Hypothalamus (tissue), 51 donors: ENCODE measurements at places on chromosomes 7 and 10.

DNA sequence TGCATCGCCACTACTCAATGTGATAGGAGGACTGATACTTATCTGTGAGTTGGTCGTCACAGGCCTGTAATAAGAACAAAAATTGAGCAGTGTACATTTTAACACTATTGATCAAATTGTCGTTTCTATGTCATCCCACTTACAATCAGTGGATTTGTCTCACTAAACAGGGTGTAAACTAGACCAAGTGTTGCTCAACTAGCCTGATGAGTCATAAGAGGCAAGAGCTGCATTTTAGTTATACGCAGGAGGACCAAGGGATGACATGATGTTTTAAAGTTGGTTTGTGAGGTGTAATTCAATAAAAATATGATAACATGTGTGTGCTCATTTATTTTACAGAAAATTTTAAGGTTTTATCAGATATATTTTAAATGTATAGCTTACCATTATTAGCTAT, 1239.2 kb downstream of the REEP3 start:
- DNase-seq = no peak

- no peak for DNase-seq
Measured at GRCh38 chr7:54129035-54129434, 413.1 kb upstream of the VSTM2A start.

- no peak for DNase-seq
Measured at GRCh38 chr7:128421384-128421783, 11.6 kb upstream of the IMPDH1 start.

DNA sequence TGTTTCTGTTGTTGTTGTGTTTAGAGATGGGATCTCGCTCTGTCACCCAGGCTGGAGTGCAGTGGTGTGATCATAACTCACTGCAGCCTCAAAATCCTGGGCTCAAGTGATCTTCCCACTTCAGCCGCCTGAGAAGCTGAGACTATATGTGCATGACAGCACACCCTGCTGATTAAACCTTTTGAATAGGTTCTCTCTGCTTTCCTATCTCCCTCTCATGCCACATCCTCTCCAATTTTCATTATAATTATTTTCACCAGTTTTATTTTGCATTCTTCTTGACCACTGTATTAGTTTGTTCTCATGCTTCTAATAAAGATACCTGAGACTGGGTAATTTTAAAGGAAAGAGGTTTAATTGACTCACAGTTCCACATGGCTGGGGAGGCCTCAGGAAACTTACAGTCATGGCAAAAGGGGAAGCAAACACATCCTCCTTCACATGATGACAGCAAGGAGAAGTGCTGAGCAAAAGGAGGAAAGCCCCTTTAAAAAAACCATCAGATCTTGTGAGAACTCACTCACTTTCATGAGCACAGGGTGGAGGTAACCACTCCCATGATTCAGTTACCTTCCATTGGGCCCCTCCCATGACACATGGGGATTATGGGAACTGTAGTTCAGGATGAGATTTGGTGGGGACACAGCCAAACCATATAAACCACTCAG, 12.9 kb downstream of the AGK start:
- no peak for DNase-seq

DNA sequence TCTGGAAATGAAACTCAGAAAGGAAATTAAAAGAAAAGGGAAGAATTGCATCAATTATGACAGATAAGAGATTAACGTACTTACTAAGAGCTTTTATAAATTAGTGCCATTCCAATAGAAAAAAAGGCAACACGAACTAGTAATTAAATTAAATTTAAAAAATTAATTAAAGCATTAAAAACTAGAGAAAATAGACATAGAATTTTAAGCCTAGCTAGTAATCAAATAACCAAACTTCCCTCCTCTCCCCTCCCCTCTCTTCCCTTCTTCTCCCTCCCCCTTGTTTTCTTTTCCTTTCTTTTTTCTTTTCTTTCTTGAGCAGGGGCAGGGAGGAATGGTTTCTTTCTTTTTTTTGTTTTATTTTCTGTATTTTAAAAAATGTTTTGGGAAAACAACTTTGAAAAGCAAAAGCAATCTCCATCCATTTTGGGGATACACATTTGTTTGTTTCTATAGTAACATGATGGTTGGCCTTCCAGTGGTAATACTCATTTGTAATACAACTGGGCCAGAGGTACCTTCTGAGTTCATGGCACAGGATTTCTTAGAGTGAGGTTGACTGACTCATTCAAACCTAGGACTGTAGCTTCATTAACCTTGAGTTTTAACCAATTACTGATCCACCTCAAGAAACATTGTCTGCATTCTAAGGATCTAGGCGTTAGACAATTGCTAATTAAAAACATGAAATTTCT, 132.6 kb downstream of the ST7 start:
- DNase-seq = no peak

DNA sequence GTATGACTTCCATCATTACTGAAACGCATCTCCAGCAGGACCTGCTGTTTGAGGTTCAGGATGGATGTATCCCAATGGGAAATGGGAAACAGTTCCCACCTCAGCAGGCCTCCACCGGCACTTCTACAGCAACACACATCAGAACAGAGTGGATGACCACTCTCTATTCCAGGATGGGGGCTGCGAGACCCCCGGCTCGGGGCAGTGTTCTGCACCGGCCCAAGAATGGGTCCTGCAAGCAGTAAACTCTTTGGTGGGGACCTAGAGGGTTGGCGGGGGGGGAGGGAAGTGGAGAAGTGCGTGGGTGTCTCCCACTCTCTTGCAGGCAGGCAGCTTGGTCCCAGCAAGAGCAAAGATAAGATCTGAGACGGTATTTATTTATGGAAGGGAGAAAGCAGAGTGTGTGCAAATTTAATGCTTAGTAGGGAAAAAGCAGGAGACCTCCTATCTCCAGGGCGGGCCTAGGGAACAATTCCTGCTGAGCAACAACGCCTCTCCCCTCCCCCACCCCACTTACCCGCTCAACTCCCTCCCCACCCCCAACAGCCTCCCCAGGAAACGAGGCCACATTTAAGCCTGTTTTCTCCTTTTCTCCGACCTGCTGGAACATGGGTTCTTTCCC, 4.0 kb downstream of the SFMBT2 start:
- no peak for DNase-seq

DNA sequence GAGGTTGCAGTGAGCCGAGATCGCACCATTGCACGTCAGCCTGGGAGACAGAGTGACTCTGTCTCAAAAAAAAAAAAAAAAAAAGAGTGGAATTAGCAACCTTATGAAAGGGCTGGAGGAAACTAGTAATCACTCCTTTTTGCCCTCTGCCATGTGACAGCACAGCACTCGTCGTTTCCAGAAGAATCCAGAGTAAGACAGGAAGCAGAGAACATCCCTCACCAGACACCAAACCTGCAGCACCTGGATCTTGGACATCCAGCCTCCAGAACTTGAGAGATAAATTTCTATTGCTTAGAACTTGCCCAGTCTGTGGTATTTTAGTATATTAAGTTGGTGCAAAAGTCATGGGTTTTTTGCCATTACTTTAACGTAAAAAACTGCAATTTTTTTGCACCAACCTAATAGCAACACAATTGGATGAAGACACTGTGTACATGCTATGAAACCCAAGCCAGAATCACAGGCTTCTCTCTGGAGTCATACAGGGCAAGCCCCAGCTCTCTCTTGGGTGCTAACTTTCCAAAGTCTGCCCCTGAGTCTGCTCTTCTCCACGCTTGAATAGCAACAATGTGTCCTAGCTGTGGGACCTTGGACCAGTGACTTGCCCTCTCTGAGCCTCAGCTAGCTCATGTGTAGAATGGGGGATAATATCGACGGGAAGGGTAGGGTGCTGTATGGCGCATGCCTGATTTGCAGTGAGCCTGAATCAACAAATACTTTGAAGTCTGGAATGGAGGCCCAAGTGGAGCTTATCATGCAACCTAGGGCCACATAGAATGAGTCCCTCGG, 55.1 kb downstream of the CHST3 start:
- no peak for DNase-seq

- no peak for DNase-seq
Measured at GRCh38 chr7:128424686-128425275, 15.0 kb upstream of the IMPDH1 start.

- DNase-seq = no peak
Measured at GRCh38 chr10:126205486-126206205, 182.6 kb downstream of the ADAM12 start.

- no peak for DNase-seq
Measured at GRCh38 chr10:85914720-85915119, 451.9 kb downstream of the GRID1 start.

- no peak for DNase-seq
Measured at GRCh38 chr10:88670497-88670896, 6.3 kb downstream of the LIPF start.

DNA sequence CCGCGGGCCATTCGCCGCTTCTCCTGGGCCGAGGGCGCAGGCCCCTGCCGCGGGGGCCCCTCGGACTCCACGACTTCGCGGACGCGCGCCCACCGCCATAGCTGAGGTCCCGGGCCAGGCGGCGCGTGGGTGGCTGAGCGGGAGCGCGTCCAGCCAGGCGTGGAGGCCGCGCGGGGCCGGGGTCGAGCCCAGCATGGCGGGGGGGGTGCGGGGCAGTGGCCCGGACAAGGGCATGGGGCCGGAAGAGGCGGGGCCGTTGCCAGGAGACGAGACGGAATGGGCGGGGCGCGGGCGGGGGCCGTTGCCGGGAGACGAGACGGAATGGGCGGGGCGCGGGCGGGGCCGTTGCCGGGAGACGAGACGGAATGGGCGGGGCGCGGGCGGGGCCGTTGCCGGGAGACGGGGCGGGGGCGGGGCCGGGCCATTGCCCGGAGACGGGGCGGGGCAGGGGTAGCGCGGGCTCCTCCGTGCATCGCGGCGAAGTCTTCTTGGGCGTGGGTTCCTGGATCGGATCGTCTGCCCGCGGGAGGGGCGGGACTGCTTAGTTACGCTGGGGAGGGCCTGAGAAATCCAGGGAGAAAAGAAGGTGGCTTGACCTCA, 14.8 kb downstream of the ADAM8 start:
- peak; percentile 71 for DNase-seq

GRCh38 chr7:95690367-95690947, 81.9 kb upstream of the DYNC1I1 start:
- DNase-seq = peak; percentile 3

DNA sequence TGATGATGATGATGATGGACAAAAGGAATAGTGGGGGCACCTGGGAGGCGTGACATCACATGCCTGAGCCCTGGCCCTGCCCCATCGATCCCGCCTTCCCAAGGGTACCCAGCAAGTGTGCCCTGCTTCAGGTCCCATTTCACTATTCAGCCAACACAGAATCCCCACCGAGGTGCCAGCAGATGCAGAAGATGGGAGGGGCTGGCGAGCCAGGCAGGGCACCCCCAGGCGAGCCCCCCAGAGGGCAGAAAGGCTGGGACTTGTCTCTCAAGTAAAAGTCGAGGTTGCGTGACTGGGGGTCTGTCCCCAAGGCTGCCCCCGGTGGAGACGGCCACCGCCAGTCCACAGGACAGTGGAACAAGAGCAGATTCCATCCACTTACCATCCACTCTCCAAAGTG, 57.5 kb downstream of the INSIG1 start:
- no peak for DNase-seq

DNA sequence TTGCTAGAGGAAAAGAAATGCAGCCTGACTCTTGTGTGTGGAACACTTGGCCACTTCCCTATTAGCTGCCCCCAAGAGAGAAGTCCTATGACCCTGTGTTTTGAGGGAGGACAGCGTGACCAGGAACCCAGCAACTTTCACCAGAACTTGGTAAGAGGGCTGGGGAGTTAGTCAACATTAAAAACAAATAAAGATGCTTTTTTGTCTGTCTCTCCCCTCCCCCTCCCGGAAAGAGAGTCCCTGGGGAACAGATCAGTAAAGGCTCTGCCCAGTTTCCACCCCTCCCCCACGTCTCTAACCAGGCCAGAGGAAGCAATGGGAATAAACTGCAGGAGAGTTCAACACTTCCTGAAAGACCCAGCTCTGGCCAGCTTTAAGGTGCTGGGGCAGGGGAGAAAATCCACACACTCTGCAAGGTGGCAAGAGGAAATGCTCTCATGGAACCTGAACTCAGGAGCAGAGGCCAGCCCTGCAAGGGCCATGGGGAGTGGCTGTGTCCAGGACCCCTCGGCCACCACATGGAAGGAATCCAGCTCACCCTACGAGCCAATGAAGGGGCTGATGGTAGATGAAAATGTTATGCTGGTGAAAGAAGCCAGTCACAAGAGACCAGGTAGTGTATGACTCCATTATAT, 21.5 kb downstream of the SH3PXD2A start:
- no peak for DNase-seq

GRCh38 chr7:117096330-117096729, 143.0 kb downstream of the ST7 start:
- no peak for DNase-seq

GRCh38 chr10:7409045-7409731, 1.6 kb downstream of the SFMBT2 start:
- DNase-seq = peak; percentile 49

GRCh38 chr7:112484671-112485167, 3.9 kb downstream of the LSMEM1 start:
- no peak for DNase-seq

DNA sequence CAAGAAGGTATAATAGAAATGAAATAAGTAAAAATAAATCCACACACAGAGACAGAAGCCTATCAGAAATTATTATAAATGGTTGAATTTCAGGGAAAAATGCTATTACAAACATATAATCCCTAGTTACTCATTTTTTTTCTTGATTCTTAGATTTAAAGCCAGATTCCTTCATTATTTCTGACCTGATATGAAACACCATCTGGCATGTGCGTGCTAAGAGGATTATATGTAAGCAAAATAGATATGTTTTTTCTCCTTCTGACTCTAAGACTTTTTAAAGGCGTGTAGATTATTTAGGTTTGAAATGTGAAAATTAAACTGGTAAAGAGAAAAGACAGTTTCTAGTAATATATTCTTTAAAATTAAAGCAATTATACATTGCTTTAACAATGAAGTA, 236.7 kb upstream of the ETV1 start:
- DNase-seq = no peak

- DNase-seq = no peak
Measured at GRCh38 chr10:86179153-86179524, 187.5 kb downstream of the GRID1 start.

GRCh38 chr10:13715100-13715499, 128.3 kb downstream of the PRPF18 start:
- DNase-seq = no peak

- DNase-seq = no peak
Measured at GRCh38 chr10:7567911-7568620, 98.7 kb downstream of the ITIH5 start.

DNA sequence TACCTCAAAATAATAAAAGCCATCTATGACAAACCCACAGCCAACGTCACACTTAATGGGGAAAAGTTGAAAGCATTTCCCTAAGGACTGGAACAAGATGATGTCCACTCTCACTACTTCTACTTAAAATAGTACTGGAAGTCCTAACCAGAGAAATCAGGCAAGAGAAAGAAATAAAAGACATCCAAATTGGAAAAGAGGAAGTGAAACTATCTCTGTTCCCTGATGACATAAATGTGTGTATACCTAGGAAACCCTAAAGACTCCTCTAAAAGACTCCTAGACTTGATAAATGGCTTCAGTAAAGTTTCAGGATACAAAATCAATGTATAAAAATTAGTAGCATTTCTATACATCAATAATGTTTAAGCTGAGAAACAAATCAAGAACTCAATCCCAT, 314.1 kb downstream of the WDR37 start:
- DNase-seq = no peak
